ENCODE measurements at places on chromosomes 2 and 18. TPM values are rescaled to one million over a fixed set of nuclear protein-coding genes. Genes with fewer than 3 reads are reported as not detected.

D2HGDH gene
- 8.0 TPM for polyA plus RNA-seq

GRHL1 gene
- 1.7 TPM for polyA plus RNA-seq

CXXC1 gene
- polyA plus RNA-seq: 51.2 TPM

ANKRD30B gene
- polyA plus RNA-seq: 0.05 TPM

- no peak for DNase-seq
Observed at GRCh38 chr2:3651691-3652648, 6.0 kb upstream of the ALLC start.

DNA sequence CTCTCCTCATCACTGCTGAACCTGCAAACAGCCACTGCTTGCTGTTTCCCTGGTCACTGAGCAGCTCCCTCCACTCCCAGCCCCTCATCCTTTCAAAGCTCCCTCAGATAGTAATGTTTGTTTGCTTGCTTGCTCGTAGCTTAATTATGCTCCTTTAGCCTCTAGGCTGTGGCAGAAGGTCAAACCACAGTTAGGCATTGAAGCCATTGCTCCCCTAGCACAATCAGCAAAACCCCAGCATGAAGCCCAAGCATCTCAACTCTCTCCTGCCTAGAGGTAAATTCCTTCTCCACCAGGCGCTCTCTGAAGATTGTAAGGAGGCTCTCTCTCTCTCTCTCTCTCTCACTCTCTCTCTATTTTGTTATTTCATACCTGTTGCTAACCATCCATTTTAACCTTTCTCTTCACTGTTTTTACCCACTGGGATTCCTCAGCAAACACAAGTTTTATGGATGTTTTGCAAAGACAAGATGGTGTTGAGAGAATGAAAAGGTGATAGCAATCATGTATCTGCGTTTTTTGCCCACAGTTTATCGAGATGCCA, 135.9 kb upstream of the HNRNPA3 start:
- DNase-seq: no peak

Data from BJ (cell line).